ENCODE measurements at places on chromosomes 2 and 18.

DNA sequence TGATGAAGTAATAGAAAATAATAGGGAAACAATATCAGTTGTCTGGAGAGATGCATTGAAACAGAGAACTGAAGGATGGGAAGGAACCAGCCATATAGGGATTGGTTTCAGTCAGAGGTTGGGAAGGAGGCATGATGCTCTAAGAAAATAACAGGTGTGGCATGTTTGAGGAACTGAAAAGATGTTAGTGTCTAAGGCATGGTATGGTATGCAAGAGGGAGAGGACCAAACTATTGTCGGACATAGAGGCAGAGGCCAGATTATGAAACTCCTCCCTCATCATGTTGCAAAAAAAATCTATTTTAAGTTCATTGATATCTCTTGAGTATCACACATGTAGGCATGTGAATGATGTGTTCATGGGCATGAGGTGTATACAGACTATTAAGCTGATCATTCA is 48.9 kb upstream of the EMILIN2 start:
- DNase-seq = no peak

DNA sequence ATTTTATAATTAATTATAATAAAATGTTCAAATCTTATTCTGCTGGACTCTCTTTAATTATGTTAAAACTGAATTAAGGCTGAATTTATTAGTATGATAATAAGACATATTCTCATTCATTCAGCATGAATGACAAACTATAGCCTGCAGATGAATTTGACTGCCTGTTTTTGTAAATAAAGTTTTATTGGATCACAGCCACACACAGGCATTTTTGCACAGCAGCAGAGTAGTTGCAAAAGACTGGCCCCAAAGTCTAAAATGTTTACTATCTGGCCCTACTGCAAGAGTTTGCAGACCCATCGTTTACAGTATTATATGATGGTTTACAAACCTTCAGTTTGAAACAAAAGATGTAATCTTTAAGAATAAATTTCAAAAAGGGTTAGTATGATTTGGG is 58.6 kb downstream of the RMDN2 start:
- no peak for DNase-seq

DNA sequence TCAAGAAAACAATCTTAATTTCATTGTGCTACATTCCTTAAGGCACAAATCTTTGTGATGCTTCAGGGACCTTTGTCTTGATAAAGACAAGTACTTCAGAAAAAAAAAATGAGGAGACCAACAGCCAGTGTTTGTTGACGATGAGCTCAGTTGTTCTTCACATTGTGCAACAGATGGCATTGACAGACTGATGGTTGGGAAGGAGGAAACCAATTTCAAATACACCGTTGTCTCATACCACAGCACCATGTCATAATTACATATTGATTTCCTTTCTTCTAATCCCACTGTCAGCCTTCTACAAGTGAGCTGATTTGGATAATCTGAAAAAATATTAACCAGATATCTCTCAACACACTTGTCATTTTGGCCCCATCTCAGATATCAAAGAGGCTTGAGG is 53.7 kb upstream of the GRB14 start:
- no peak for DNase-seq

DNA sequence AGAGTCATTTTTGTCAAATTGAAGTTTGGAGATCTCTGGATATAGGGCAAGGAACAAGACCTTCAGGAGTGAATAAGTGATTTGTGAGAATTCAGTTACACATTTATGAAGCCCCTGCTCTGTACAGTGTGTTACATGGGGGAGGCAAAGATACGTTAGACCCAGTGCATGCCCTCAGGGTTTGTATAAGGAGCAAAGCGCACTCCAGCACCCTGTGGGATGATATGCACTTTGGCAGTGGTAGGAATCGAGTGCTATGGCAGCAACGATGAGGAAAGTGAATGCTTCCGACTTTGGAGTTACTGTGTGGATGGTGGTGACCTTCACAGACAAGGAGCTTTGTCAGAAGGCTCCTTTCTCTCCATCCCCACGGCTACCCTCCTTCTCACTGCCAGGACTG is 74.3 kb upstream of the ALPP start:
- DNase-seq = no peak

DNA sequence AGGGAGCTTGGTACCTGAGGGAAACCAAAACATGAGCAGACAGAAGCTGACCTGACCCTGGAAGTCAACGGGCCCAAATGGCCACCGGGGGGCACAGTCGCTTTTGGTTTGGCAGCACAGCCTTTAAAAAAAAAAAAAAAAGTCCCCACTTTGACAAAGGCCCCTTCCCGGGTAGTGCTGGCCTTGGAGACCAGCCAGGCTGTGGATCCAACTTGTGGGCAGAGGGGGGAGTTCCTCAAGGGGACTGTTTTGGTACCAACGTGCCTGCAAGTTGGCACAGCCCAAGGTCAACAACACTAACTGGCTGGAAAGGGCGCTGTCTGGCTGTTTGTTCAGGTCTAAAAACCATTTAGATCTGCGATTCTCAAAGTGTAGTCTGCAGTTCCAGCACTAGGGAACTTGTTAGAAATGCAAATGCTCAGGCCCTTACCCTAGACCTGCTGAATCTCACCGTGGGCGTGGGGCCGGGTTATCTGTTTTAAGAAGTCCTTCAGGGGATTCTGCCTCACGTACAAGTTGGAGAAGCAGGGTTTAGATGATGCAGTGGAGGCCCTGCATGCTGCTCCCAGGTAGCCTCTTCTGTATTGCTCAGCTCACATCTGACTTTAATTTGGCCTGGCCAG is 83.0 kb downstream of the LPIN1 start:
- DNase-seq = peak; percentile 54

Measured in activated naive CD8-positive, alpha-beta T cell treated with anti-CD3 and anti-CD28 coated beads, Interleukin-2, amount 10 ng/mL, durations not matched to agents 7 days and 5 days (primary cell).